ENCODE measurements at places on chromosomes 5 and 9.

- no peak for DNase-seq
Observed at GRCh38 chr5:149584121-149584520, 2.8 kb downstream of the ARHGEF37 start.

DNA sequence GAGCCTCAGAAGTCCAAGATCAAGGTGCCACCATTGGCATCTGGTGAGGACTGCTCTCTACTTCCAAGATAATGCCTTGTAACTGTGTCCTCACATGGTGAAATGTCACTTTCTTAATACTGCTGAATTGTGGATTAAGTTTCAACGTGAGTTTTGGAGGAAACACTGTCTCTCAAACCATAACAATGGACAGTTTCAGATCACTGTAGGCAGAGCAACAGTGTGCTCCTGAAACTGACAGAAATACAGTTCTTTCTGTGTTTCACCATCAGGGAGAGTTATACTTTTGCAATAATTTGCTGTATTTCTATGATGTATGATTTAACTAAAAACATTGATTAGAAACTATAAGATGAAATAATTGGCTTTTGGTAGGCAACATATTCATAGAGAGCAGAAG lies 1780.5 kb upstream of the CDH6 start:
- no peak for DNase-seq

- DNase-seq = no peak
Observed at GRCh38 chr9:120729791-120730241, 15.5 kb upstream of the MEGF9 start.

DNA sequence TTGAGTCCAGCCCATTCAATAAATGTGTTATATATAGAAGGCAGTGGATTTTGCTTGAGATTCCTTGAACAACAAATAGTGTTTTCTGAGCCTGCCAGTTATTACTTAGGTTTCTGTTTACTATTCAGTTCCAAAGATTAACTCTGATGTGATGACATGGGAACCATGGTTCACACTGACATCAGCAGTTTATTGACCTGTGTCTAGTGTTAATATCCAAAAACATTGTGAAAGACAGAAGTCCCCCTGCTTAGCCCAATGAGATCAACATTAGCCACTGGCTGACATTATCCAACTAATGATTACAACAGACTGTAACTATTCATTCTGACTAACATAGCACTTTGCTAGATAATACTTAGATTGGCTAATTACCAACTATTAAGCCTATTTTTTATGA lies 14.9 kb downstream of the APBA1 start:
- DNase-seq = no peak

Data from HEK293T (cell line).